ENCODE measurements at places on chromosomes 2 and 18. TPM values are rescaled to one million over a fixed set of nuclear protein-coding genes. Genes with fewer than 3 reads are reported as not detected.

DNA sequence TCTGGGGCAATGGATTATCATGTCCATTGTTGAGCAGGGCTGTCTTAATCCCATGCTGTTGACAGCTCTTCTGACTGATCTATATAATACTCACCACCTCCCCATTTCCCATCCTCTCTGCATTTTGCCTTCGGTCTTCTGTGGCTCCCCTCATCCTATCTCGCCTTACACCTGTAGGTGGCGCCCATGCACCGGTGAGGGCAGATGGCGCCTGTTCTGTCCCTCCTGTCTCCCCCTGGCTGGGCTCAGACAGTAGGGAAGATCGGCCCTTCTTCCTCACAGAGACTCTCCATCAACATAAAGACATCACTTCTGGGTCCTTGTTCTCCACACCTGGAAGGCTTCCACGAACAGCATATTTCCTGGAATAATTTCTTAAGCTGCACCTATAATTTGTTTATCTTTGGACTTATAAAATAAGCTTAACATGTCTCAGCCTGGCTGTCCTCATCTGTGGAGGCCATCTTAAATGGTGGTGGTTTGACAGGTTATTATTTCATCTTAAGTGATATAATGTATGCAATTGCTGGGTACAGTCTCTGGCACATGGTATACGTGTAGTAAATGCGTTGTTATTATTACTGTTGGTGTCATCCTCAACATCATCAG lies 10.9 kb upstream of the CDH20 start:
- DNase-seq, result peak; percentile 61

GRCh38 chr18:62524440-62525200 lies 1.8 kb downstream of the ZCCHC2 start:
- DNase-seq, result peak; percentile 39

GRCh38 chr2:104577143-104577542 lies 276.8 kb upstream of the POU3F3 start:
- no peak for DNase-seq

- peak; percentile 98 for DNase-seq
These were observed 86.1 kb upstream of the CTAGE1 start for GRCh38 chr18:22503803-22504202.

DNA sequence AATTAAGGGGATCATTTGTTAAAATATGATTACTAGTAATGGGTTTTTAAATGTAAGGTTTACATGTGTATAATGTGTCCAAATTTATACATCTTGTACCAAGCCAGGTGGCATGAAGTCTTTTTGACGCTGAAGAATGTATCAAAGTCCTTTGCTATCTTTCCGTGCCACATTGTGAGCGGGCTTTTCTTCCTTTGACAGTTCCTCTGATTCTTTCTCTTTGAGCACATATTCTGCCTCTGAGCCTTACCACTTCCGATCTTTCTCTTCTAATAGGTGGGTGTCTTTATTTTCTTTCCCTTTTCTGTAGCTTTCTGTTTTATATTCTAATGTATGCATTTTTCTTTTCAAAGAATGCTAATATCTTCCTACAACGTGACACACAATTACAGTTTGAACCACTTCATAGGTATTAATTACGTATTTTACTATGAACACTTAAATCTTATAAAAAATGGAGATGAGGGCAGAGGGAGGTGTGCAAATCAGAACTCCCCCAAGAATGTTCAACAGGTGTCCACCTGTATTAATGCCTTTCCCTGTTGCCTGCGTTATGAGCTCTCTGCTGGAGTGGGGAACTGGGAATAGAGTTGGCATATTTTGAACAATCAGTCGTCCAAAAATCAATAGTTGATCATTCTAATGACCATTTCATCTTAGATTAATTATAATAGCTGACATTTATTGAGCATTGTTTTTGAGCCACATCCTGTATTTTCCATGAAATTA lies 175.5 kb downstream of the TPGS2 start:
- no peak for DNase-seq

DNA sequence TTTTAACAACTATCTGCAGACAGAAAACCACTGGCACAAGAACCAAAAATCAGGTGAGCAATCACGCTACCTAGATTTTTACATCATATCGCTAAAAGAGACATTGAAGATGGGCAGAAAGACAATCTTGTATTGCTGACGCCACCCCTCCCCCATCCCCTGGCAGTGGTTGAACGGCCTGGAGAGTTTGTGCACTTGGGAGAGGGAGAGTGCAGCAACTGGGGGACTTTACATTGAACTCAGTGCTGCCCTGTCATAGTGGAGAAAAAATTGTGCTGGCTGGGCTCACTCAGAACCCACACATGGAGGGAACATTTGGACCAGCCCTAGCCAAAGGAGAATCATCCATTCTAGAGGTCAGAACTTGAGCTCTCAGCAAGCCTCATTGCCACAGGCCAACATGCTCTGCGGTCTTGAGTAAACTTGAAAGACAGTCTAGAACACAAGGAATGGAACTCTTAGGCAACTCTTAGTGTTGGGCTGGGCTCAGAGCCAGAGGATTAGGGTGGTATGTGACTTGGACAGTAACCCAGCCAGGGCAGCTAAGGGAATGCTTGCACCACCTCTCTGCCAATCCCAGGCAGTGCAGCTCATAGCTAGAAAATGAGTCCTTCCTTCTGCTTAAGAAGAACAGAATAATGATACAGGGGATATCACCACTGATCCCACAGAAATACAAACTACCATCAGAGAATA lies 220.0 kb upstream of the CYP26B1 start:
- DNase-seq, result peak; percentile 91

DNA sequence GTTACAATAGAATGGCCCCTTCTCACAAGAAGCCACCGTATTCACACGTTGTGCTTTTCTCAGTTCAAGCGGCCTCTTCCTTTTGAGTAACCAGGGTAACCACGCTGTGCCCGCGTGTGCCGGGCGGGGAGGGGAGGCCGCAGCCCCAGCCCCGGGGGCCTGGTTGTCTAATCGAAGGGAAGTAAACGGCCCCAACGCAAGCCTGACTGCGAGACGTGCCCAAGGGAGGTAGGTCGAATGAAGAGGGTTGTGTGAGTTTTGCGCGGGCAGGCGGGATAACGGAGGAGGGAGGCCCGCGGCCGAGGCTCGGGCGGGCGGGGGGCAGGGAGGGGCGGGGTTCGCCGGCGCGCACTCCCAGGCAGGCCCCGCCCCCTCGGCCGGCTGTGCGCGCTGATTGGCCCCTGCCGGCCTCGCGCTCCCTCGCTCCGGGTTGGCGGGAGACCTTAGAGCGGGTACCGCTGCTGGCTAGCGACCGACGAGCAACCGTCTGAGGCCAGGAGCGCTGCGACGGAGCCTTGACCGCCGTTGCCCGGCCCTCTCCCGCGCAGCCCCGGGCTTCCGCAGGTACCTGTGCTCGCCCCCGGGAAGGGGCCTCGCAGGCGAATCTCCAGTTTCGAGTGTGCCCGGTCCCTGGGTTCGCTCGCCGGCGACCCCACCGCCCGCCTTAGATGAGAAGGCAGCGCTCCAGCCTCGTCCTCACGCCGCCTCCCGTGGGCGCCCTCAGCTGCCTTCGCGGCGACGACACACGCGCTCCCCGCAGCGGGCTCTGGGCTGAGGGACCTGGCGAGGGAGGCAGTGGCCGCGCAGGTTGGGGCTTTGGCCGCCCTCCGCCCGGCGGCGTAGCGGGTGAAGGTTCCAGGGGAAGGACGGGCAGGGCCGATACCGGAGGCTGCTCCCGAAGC lies at the start of gene SPDYA:
SPDYA (plus strand) TSS at position 451 of the 902 bp plus-strand sequence. CDS start 5,181 bp downstream, outside the sequence.
- DNase-seq, result peak; percentile 47

- no peak for DNase-seq
These were observed 109.1 kb downstream of the IRS1 start for GRCh38 chr2:226690461-226691024.

DNA sequence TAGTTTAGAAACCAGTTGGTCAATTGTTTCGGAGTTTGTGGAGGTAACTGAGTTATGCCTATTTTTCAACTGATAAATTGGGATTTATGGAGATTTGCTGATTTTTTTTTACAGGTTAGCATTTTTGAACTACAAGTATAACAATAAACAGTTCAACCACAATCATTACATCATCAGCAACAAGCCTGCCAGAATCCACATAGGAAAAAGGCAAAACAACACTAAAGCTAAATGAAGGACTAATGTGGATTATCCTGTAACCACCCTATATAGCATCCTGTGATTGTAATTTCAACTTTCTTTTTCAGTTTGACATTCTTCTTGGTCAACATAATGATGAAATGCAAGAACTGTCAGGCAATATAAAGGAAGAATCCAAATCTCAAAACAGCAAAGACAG lies 76.5 kb downstream of the CCDC102B start:
- DNase-seq, result peak; percentile 4

The SULT1C4 gene
- 0.33 TPM for total RNA-seq

The SATB2 gene
- 2.3 TPM for total RNA-seq

The HOXD11 gene
- total RNA-seq, result not detected

The FSIP2 gene
- 1.6 TPM for total RNA-seq

The KYNU gene
- total RNA-seq, result 1.3 TPM

Data from fibroblast of the aortic adventitia (primary cell).